ENCODE measurements at places on chromosomes 4 and X. TPM values are rescaled to one million over a fixed set of nuclear protein-coding genes. Genes with fewer than 3 reads are reported as not detected.

- no peak for DNase-seq
- H3K36me3 ChIP-seq = no peaks in the 10 kb centered on the region
- H3K4me3 ChIP-seq = no peak overlapping the region
- H3K27me3 ChIP-seq = no peaks in the 10 kb centered on the region
- H3K4me1 ChIP-seq = peaks cover 12% of the 10 kb centered on the region
Observed at GRCh38 chr4:165813606-165814005, 59.4 kb upstream of the TLL1 start.

Gene INTU
- 5.9 TPM for total RNA-seq

GRCh38 chr4:39023059-39023458, 9.2 kb downstream of the TMEM156 start:
- H3K4me1 ChIP-seq = peaks cover 17% of the 10 kb centered on the region
- no peak overlapping the region for H3K27ac ChIP-seq
- no peaks in the 10 kb centered on the region for H3K27me3 ChIP-seq

Gene MRPS18C
- total RNA-seq = 106 TPM

Gene SASH3
- total RNA-seq = not detected

GRCh38 chr4:107578321-107578720, 141.7 kb downstream of the PAPSS1 start:
- no peak overlapping the region for H3K4me3 ChIP-seq
- H3K4me1 ChIP-seq = no peaks in the 10 kb centered on the region
- H3K27me3 ChIP-seq = no peaks in the 10 kb centered on the region
- DNase-seq = no peak

GRCh38 chr4:38101563-38101962, 141.4 kb downstream of the PTTG2 start:
- no peaks in the 10 kb centered on the region for H3K27me3 ChIP-seq
- peaks cover 26% of the 10 kb centered on the region for H3K4me1 ChIP-seq
- peak; percentile 14 for DNase-seq

DNA sequence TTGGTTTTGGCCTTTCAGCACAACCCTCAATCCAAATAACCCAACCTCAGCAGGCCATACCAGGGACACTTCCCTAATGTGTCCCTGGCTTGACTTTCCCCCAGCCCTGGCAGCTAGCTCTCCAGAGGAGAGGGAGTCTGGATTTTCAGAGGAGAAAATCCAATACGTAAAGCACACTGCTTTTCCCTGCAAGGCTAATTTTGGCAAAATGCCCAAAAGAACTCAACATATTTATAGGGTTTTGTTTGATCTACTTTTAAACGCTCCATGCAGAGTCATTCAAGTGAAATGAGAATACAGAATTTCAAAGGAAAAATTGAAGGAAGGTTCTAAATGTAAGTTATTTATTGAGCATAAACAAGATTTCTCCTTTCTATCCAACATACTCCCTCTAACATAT, 167.2 kb downstream of the SH3KBP1 start:
- H3K27ac ChIP-seq = no peak overlapping the region
- DNase-seq = no peak
- H3K4me1 ChIP-seq = no peaks in the 10 kb centered on the region
- no peaks in the 10 kb centered on the region for H3K36me3 ChIP-seq
- no peak overlapping the region for H3K4me3 ChIP-seq

Gene LARP1B
- 56.1 TPM for total RNA-seq

GRCh38 chr4:3449574-3450534, 8.1 kb downstream of the HGFAC start:
- H3K4me3 ChIP-seq = no peak overlapping the region
- no peaks in the 10 kb centered on the region for H3K36me3 ChIP-seq
- peaks cover 10% of the 10 kb centered on the region for H3K4me1 ChIP-seq
- DNase-seq = no peak

- no peaks in the 10 kb centered on the region for H3K36me3 ChIP-seq
- DNase-seq = peak; percentile 30
- H3K27ac ChIP-seq = peak overlapping the region; percentile 91
- H3K4me3 ChIP-seq = peak overlapping the region; percentile 88
Observed at GRCh38 chrX:108439961-108440696, 491 bp downstream of the COL4A5 start.

- no peaks in the 10 kb centered on the region for H3K4me1 ChIP-seq
- no peak overlapping the region for H3K27ac ChIP-seq
- H3K36me3 ChIP-seq = peaks cover 6% of the 10 kb centered on the region
- H3K27me3 ChIP-seq = peaks cover 12% of the 10 kb centered on the region
- H3K4me3 ChIP-seq = no peak overlapping the region
Observed at GRCh38 chr4:8851321-8852117, 20.1 kb downstream of the HMX1 start.

- H3K4me3 ChIP-seq = no peak overlapping the region
- H3K36me3 ChIP-seq = no peaks in the 10 kb centered on the region
- no peak overlapping the region for H3K27ac ChIP-seq
- H3K4me1 ChIP-seq = peaks cover 32% of the 10 kb centered on the region
- no peaks in the 10 kb centered on the region for H3K27me3 ChIP-seq
Observed at GRCh38 chrX:63751481-63751880, 33.5 kb downstream of the ARHGEF9 start.

- no peaks in the 10 kb centered on the region for H3K27me3 ChIP-seq
- peaks cover 17% of the 10 kb centered on the region for H3K4me1 ChIP-seq
- no peaks in the 10 kb centered on the region for H3K36me3 ChIP-seq
- H3K27ac ChIP-seq = no peak overlapping the region
Observed at GRCh38 chr4:42917296-42917695, 24.8 kb downstream of the GRXCR1 start.

GRCh38 chr4:123339507-123340380, 56.9 kb upstream of the SPRY1 start:
- no peaks in the 10 kb centered on the region for H3K27me3 ChIP-seq
- H3K27ac ChIP-seq = peak overlapping the region; percentile 99
- peaks cover 16% of the 10 kb centered on the region for H3K4me1 ChIP-seq
- H3K4me3 ChIP-seq = peak overlapping the region; percentile 50
- no peak for DNase-seq
- H3K36me3 ChIP-seq = no peaks in the 10 kb centered on the region

DNA sequence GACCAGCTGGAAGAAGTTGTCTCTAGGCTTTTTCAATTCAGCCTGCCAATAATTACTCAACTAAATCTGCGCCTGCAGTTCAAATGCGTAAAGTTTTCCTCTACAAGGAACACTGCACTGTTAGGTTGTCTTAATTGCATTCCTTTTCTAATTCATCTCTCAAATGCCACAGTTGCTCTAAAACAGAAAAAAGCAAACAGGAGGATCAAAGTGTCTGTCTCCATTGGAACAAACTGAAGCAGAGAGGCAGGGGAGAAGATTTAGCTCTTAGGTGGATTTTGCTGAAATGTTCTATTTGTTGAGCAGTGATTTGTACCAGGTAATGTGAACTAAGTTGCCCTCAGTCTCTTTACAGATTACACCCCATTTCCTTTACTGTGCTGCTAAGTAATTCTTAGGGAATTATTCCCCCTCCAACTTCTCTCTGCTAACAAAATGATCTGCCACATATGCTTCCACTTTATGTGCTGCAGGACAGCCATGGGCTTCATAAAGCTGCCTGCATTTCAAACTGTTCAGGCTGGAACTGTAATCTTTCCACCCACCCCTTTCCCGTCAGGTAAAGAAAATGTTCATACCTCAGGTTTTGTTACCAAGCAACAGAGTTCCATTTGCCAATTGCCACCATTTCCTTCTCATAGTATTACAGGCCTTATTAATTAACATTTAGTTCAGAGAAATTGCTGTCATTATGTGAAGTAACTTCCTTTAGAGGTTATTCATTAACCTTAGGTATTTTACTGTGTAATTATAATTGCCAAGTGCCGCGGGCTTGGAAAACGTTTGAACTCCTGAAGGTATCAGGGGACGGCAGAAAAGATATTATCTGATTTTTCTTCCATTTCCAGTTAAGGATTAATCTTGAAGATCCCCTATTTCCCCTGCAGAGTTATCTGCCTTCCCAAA, 149.3 kb downstream of the SPRY1 start:
- no peak overlapping the region for H3K4me3 ChIP-seq
- DNase-seq = no peak
- H3K27ac ChIP-seq = no peak overlapping the region
- H3K36me3 ChIP-seq = no peaks in the 10 kb centered on the region
- no peaks in the 10 kb centered on the region for H3K27me3 ChIP-seq

Gene NR3C2
- total RNA-seq = 0.21 TPM

- H3K4me3 ChIP-seq = no peak overlapping the region
- DNase-seq = peak; percentile 61
- no peaks in the 10 kb centered on the region for H3K36me3 ChIP-seq
- H3K27me3 ChIP-seq = no peaks in the 10 kb centered on the region
Observed at GRCh38 chr4:177555007-177555574, 112.9 kb upstream of the AGA start.

DNA sequence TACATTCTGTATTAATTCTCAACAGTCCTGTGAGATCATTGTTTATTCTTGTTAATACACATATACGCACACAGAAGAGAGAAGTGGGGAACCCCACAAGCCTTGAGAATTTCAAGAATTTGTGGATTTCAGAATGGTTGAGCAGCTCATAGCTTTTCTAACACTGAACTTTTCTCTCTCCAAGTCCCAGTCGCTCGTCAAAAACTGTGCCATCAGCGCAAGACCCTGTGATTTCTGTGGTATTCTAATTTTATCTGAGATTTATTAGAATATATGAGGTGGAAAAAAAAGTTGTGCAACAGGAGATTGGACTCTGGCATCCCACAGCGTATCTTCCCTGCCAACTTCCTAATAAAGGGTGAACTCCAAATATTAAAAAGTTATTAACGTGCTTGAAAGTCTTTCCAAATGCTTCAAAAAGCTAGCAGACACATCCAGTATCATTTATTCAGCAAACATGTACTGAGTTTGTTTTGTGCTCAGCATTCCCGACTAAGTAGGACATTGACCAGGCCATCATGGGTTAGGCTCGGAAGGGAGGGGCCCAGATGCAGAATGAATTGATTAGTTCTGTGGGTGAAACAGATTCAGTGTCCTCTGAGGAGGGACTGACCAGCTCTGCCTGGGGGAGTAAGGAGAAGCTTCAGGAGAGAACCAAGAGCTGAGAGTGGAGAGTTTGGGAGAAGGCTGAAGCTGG, 165.6 kb downstream of the CBR4 start:
- H3K27ac ChIP-seq = peak overlapping the region; percentile 87
- H3K4me1 ChIP-seq = peaks cover 60% of the 10 kb centered on the region
- H3K4me3 ChIP-seq = no peak overlapping the region
- no peaks in the 10 kb centered on the region for H3K27me3 ChIP-seq
- no peak for DNase-seq

- no peaks in the 10 kb centered on the region for H3K27me3 ChIP-seq
- no peak overlapping the region for H3K4me3 ChIP-seq
- no peaks in the 10 kb centered on the region for H3K4me1 ChIP-seq
- no peaks in the 10 kb centered on the region for H3K36me3 ChIP-seq
- DNase-seq = no peak
Observed at GRCh38 chrX:1134156-1134555, 78.3 kb downstream of the CRLF2 start.

Gene TMEM35A
- total RNA-seq = not detected

- H3K36me3 ChIP-seq = peaks cover 19% of the 10 kb centered on the region
- no peak for DNase-seq
- no peak overlapping the region for H3K4me3 ChIP-seq
- H3K27ac ChIP-seq = no peak overlapping the region
- H3K27me3 ChIP-seq = no peaks in the 10 kb centered on the region
Observed at GRCh38 chr4:53994382-53995102, 69.9 kb downstream of the CHIC2 start.

Gene CXCL10
- total RNA-seq = not detected

- no peaks in the 10 kb centered on the region for H3K36me3 ChIP-seq
- no peaks in the 10 kb centered on the region for H3K27me3 ChIP-seq
- H3K4me1 ChIP-seq = peaks cover 43% of the 10 kb centered on the region
- peak overlapping the region; percentile 60 for H3K27ac ChIP-seq
- H3K4me3 ChIP-seq = no peak overlapping the region
- peak; percentile 77 for DNase-seq
Observed at GRCh38 chr4:52641854-52642563, 17.1 kb downstream of the USP46 start.

DNA sequence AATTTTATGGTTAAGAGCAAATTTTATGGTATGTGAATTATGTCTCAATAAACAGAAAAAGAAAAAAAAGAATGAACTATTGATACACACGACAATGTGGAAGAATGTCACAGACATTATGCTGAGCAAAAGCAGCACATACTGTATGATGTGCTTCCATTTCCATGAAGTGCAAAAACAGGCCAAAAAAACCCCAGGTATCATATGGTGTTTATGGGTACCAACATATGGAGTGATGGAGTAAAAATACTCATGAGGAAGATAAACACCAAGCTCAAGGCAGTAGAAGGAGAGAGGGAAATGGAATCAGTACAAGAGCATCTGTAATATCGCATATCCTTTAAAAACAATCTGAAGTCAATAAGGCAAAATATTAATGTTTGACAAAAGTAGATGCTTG, 4.2 kb upstream of the GATA1 start:
- H3K36me3 ChIP-seq = no peaks in the 10 kb centered on the region
- H3K27me3 ChIP-seq = peaks cover 16% of the 10 kb centered on the region
- H3K27ac ChIP-seq = no peak overlapping the region
- H3K4me1 ChIP-seq = no peaks in the 10 kb centered on the region
- no peak overlapping the region for H3K4me3 ChIP-seq
- no peak for DNase-seq

- no peaks in the 10 kb centered on the region for H3K36me3 ChIP-seq
- no peak overlapping the region for H3K27ac ChIP-seq
- DNase-seq = no peak
- no peaks in the 10 kb centered on the region for H3K27me3 ChIP-seq
- H3K4me1 ChIP-seq = no peaks in the 10 kb centered on the region
Observed at GRCh38 chr4:108484187-108484586, 136.2 kb upstream of the RPL34 start.

- no peak overlapping the region for H3K27ac ChIP-seq
- no peaks in the 10 kb centered on the region for H3K36me3 ChIP-seq
- peaks cover 6% of the 10 kb centered on the region for H3K4me1 ChIP-seq
- no peak overlapping the region for H3K4me3 ChIP-seq
Observed at GRCh38 chrX:142186103-142186502, 19.0 kb downstream of the MAGEC2 start.

DNA sequence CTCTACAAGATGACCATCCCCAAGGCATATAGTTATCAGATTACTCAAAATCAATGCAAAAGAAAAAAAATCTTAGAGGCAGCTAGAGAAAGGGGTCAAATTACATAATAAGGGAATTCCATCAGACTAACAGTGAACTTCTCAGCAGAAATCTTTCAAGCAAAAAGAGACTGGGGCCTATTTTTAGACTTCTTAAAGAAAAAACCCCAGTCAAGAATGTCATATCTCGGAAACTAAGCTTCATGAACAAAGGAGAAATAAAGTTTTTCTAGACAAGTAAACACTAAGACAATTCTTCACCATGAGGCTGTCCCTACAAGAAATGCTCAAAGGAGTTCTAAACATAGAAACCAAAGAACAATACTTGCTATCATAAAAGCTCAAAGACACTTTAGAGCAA, 51.7 kb downstream of the RAB28 start:
- no peak for DNase-seq
- H3K4me3 ChIP-seq = no peak overlapping the region
- no peak overlapping the region for H3K27ac ChIP-seq
- H3K36me3 ChIP-seq = peaks cover 6% of the 10 kb centered on the region
- no peaks in the 10 kb centered on the region for H3K27me3 ChIP-seq
- H3K4me1 ChIP-seq = peaks cover 6% of the 10 kb centered on the region

Data from MCF 10A (cell line).